ENCODE measurements at places on chromosomes 5 and 9. TPM values are rescaled to one million over a fixed set of nuclear protein-coding genes. Genes with fewer than 3 reads are reported as not detected.

DNA sequence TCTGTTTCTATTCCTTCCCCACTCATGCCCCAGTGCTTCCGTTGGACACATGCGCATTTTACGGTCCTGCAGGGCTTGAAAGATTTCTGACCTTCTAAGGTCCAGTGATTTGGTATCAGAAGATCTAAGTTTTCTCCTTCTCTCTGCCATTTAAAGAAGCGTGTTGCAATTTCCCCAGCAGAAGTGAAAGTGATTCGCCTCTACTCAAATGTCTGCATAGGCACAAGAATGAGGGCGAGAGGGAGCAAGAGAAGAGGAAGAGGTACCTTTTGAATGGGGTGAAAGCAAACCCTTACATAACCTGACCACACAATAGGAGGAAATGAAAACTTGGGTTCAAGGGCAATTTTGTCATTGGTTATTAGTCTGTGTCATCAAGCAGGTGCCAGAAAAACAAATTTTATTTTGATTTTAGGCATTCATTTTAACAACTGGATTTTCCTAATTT lies 31.7 kb upstream of the NR3C1 start:
- H3K4me3 ChIP-seq = peak overlapping the region; percentile 83
- peaks cover 68% of the 10 kb centered on the region for H3K4me1 ChIP-seq
- DNase-seq = peak; percentile 61
- peak overlapping the region; percentile 97 for H3K27ac ChIP-seq
- H3K27me3 ChIP-seq = no peaks in the 10 kb centered on the region

- no peak overlapping the region for H3K4me3 ChIP-seq
- DNase-seq = no peak
- H3K27ac ChIP-seq = no peak overlapping the region
These were observed 218.8 kb downstream of the PDE4D start for GRCh38 chr5:59674763-59675162.

Gene SPEF2
- total RNA-seq = 6.6 TPM

DNA sequence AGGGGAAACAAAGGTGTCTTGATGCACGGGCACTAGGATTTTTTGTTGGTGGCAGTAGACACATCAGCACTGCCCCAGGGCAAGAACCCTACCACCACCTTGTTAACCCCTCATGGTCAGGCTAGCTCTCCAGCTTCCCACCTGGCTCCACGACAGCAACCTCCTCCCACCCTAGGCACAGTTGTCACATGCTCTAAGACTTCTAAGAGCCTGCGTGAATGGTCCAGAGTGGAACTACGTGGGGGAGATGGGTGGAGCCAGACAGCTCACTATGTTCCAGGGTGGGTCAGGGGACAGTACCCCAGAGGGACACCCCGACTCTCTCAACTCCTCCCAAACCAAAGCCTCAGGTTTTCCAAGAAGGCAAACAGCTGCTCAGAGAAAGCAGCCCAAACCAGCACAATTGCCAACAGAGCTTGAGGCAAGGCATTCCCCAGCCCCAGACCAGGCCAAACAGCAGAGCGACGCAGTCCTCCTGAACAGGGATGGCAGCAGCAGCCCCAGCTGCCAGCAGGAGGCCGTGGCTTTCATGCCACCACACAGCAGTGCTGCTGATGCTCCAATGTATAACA lies 78.0 kb downstream of the NRG2 start:
- H3K4me1 ChIP-seq = no peaks in the 10 kb centered on the region
- no peak for DNase-seq
- H3K36me3 ChIP-seq = no peaks in the 10 kb centered on the region
- peaks cover 8% of the 10 kb centered on the region for H3K27me3 ChIP-seq
- no peak overlapping the region for H3K4me3 ChIP-seq

DNA sequence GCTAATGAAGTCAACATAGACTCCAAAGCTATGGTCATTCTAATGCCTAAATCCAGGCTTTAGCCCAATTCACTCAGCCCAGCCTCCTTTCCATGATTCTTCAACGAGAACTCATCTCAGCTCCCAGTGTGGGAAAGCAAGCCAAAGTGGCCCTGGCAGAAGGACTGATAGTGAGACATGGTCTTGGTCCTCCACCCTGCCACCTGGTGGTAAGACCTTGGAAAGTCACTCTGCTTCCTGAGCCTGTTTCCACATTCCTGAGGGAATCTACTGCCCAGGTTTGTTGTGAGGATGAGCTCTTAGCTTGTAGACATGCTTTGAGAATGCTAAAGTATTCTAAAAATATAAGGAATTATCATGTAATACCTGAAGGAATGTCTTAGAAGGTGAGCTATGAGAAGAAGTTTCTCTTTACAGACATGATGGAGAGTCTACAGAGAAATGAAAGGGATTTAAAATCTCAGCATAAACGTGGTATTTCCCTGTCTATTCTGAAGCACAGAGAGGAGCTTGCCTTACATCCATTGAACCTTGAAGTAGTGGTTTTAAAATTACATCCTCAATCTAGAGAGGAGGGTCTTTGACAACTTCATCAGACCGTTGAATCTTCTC lies 173.5 kb downstream of the TRIM32 start:
- peak; percentile 37 for DNase-seq
- H3K36me3 ChIP-seq = no peaks in the 10 kb centered on the region
- no peak overlapping the region for H3K27ac ChIP-seq

Gene SCGB3A2
- not detected for total RNA-seq

Gene ARHGEF39
- total RNA-seq = 28.9 TPM

DNA sequence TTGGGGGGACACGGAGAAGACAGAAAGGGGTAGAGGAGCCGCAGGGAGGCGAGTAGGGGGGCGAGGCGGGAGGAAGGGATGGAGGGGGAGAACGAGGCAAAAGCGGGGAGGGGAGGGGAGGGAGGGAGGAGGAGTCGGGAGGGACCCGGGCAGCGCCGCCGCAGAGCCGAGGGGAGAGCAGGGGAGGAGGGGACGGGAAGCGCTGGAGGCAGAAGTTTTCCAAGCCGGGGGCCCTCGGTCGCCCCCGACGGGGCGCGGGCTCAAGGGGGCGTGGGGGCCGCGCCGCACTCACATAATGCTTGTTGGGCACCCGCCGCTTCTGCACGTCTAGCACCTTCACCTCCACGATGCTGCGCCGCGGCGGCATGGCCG lies 353 bp downstream of the SH3PXD2B start:
- H3K36me3 ChIP-seq = no peaks in the 10 kb centered on the region
- H3K27me3 ChIP-seq = peaks cover 24% of the 10 kb centered on the region
- DNase-seq = peak; percentile 11
- H3K4me3 ChIP-seq = peak overlapping the region; percentile 62
- H3K4me1 ChIP-seq = peaks cover 15% of the 10 kb centered on the region
- H3K27ac ChIP-seq = no peak overlapping the region

- no peak overlapping the region for H3K27ac ChIP-seq
- H3K36me3 ChIP-seq = no peaks in the 10 kb centered on the region
- H3K4me1 ChIP-seq = no peaks in the 10 kb centered on the region
- DNase-seq = no peak
These were observed 415.4 kb upstream of the GRAMD2B start for GRCh38 chr5:126007841-126008240.

Gene MEIKIN
- 1.9 TPM for total RNA-seq

Gene SLC28A3
- total RNA-seq = 0.32 TPM

Gene ELL2
- 78.6 TPM for total RNA-seq

DNA sequence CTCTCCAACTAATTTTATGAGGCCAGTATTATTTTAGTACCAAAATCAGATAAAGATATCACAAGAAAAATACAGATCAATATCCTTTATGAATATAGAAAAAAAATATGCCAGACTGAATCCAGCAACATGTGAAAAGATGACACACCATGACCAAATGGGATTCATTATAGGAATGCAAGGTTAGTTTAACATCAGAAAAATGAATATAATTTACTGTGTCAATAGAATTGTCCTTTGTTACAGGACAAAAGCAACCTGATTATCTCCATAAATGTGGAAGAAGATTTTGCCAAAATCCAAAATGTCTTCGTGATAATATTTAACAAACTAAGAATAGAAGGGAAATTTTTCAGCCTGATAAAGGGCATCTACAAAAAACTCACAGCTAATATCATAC lies 66.4 kb upstream of the DAB2 start:
- H3K36me3 ChIP-seq = no peaks in the 10 kb centered on the region
- peaks cover 5% of the 10 kb centered on the region for H3K27me3 ChIP-seq
- H3K4me3 ChIP-seq = no peak overlapping the region
- DNase-seq = no peak

Gene GAS1
- total RNA-seq = 0.15 TPM

DNA sequence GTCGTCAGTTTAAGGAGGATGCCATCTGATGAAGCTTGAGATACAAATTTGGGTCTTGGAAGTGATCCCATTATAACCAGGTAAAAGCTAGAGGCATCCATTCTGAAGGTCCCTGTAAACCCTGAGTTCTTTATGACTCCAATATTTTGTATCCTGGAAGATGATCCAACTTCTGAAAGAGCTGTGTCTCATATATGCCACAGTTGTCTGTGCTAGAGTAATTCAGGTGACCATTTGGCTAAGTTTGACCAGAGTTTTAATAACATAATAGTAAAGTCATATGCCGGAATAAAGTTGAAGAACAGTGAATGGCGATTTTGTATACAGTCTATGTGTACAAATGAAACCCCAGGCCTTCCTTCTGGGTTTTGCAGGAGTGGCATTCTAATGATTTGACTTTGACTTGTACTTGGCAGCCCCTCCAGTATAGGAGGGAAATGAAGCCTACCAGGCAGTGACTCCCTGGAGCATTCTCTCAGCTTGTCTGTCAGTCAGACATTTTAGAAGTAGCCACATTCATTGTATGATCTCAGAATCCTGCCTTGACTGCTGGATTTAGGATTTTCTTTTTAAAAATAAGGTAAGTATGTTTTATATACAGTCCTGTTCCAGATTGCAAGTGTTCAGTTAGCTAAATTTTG lies 39.6 kb downstream of the ENTREP1 start:
- no peak overlapping the region for H3K27ac ChIP-seq
- H3K4me1 ChIP-seq = no peaks in the 10 kb centered on the region
- H3K4me3 ChIP-seq = no peak overlapping the region
- H3K27me3 ChIP-seq = peaks cover 11% of the 10 kb centered on the region
- H3K36me3 ChIP-seq = no peaks in the 10 kb centered on the region
